ENCODE measurements at places on chromosomes 3 and 15.

DNA sequence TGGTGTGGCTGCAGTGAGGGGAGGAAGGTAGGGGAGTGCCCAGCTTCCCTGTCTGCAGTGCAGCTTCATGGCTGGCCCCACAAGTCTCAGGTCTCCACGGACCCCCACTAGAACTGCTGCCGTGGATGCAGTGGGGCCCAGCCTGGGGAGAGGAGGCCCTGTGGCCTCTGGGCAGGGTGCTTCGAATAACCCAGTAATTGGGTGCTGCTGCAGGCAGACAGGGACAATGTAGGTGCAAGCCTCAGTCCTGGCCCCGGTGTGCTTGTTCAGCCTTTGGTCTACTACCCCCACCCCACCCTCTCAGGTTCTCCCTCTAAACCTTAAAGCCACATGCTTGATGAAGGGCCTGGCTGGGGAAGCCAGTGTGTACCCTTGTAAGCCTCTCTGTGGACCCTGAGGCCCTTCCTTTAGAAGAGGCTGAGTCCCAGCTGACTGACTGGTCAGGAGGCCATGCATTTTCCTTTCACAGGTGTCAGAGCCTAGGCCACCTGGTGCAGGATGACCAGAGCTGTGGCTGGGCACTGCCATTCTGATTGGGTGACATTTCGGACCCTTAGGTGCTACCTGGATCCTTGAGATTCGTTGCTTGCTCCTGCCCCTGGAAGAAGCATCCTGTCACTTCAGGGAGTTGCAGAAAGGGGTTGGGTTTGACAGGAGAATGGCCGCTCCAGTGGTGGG is 21.1 kb upstream of the EXOG start:
- no peak for DNase-seq

DNA sequence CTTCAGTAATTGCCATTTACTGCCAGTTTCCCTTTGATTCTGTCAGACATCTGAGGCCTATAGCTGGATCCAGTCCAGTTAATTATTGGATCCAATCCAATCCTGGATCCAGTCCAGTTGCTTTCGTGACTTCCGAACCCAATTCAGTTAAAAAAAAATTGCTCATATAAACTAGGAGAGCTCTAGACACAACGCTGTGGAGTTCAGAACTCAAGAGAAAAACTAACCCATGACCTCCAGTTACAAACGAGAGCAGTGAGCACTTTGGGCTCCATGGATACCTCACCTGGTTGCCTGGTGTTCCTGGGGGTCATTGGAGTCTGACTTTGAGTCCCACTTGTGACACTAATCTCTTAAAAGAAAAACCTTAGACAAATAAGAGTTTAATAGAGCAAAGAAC is 269.8 kb downstream of the THSD4 start:
- no peak for DNase-seq

- no peak for DNase-seq
Observed at GRCh38 chr3:154105218-154105975, 15.8 kb upstream of the ARHGEF26 start.

DNA sequence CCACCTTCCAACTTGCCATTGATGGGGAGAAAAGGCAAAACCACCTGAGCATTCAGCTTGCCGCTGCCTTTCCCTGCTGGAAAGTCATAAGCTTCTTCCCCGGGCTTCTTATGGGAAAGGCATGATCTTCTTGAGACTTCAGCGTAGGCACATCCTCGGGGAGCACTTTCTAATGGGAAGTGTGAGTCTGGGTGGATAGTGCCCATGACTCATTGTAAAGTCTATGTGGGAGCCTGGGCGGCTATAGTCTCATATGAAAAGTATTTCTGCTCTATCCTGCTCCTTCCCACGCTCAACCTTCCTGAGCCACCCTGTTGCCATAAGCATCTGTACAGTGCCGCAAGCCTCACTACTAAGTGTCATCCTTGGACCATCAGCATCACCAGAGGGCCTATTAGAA is 309.9 kb upstream of the THBS1 start:
- no peak for DNase-seq

GRCh38 chr3:10343526-10343925 is 22.6 kb upstream of the SEC13 start:
- DNase-seq, result no peak

GRCh38 chr15:71003319-71003718 is 110.7 kb downstream of the LRRC49 start:
- DNase-seq, result no peak

- no peak for DNase-seq
Observed at GRCh38 chr15:37100966-37101215, 542 bp upstream of the MEIS2 start.

DNA sequence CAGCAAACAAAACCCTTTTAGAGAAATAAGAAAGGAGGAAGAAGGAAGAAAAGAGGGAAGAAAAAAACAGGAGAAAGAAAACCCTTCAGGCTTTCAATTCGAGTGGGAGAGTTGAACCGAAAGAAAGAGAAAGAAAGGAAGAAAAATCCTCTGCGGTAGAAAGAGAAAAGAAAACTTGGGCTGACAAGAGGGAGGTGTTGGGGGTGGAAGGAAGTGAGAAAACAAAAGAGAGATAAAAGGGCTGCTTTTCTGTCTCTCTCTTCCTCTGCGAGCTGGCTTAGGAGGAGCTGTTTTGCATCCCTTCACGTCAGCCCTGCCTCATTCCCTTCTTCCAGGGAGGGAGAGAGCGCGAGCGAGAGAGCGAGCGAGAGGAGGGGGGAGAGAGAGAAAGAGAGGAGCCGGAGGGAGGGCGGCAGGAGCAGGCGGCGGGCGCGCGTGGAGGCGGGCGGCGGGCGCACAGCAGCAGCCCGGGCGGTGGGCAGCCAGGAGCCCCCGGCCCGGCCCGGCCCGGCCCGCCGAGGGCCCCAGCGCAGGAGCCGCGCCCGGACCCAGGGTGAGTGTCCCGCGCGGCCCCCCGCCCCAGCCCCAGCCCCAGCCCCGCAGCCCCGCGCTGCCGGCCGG is at the start of gene ZNF710:
ZNF710 (plus strand) TSS at position 263 of the 621 bp plus-strand sequence. CDS start 65,814 bp downstream, outside the sequence.
- no peak for DNase-seq

DNA sequence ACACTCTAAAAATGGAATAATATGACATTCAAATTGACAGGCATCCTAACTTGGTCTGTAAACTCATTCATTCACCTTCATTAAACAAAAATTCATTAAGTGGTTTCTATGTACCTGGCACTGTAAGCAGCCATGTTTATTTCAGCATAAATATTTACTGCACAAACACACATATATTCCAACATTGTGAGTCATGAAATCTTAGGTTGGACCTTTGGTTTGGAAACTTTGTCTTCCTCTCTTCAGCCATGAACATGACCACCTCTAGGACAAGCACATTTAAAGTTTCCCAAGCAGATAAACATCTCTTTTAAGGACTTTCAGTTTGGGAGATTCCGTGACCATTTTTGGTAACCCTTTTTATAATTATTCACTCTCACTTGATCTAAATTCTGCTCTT is 131.8 kb downstream of the TPRG1 start:
- DNase-seq, result no peak

- DNase-seq, result no peak
Observed at GRCh38 chr3:168604767-168605166, 509.0 kb upstream of the GOLIM4 start.

DNA sequence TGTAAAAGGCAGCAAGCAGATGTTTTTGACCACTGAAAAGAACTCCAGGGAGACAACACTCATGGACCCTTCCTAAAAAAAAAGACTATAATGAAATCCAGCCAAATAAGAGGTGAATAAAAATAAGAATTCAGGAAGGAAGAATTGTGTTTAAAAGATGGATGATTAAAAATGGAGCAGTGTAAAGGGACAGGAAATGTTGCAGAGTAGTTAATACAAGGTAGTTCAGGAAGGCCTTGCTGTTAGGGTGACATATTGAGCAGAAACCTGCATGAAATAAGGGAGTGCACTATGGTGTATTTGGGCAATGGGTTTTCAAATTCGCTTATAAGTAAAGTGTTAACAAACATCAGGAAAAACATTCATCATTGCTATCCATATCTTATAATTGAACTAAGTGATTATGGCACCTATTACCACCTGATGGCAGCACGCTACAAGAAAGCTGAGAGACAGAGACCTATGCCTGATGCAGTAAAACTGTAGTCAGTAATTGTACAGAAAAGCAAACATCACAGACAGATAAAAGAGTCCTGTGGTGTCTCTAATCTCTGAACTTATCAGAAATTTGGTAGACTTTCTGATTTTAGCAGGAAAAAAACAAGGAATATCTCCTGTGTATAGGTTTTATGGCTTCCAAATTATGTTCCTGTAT is 5.8 kb upstream of the DBR1 start:
- no peak for DNase-seq

DNA sequence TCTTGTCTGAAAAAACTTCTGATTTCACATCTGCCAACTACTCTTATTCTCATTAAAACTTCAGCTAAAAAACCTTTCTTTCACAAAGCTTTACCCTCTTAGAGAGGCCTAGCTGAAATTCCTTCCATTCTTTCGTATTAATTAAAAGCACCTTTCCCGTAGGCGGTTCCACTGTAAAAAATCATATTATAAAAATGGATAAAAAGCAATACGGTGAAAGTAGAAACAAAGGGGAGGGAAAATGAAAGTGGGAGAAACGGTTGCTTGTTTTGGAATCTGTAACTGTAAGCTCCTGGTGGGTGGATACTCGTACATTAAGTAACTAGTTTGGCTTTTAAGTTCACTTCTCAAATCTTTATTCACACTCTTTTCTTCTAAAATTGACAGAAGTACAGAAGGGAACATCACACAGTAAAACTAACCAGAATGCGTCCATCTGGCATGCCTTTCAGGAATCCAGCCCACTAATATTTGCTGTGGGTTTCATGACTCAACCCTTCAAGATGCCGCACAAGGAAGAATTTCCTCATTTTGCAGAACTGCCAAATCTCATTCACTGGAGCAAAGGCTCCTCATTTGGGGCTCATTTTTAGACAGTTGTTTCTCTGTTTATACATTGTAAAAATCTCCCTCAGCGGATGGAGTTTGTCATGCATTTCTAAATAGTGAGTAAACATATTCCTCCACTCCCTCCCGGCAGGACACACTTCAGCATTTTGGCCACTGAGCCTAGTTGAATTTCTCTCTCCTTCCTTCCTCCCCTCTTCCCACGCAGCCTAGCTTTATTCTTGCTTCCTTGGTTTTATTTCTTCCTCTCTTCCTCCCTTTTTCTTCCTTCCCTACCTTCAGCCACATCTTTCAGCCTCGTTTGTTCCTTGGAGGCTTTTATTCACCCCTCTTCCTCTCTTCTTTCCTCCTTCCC is 419.5 kb upstream of the NAALADL2 start:
- no peak for DNase-seq

GRCh38 chr3:16130066-16130465 is 44.4 kb upstream of the GALNT15 start:
- DNase-seq, result no peak

DNA sequence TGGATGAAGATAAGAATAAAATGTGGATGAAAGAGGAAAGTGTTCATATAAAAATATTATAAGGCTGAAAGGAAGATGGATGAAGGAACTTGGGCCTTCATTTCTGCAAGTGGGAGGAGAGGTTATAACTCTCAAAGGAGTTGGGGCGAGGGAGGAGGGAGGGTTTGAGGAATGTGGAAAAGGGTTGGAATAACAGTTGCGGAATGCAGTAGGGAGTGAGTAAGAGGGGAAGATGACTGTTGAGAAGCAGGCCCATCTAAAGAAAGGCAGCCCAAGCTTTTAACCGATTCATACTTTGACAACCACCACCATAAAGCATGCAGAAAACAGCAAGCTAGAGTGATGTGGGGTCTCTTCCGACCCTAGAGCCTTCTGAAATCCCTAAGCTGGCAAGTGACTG is 8.3 kb upstream of the TM4SF4 start:
- DNase-seq, result no peak
